ENCODE measurements at places on chromosomes 6 and 20. TPM values are rescaled to one million over a fixed set of nuclear protein-coding genes. Genes with fewer than 3 reads are reported as not detected.

The MCCD1 gene
- not detected for total RNA-seq

The TMEM217 gene
- total RNA-seq = 3.3 TPM

DNA sequence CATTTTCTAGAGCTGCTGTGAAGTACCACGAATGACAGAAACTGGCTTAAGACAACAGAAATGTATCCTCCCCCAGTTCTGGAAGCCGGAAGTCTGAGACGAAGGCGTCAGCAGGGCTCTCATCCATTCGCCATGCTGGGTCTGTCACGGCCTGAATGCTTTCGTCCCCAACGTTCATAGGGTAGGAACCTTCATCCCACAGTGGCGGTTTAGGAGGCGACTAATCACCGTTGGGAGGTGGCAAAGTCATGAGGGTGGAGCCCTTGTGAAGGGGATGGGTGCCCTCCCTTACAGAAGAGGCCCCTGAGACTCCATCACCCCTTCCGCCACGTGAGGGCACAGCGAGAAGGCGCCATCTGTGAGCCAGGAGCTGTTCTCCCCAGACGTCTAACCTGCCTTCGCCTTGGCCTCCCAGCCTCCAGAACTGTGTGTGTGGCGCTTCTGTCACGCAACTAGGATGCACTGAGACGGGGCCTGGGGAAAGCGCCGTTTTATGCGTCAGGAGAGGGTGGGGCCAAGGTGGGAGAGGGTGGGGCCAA is 250.3 kb downstream of the TTLL2 start:
- no peak for DNase-seq

GRCh38 chr6:143260857-143261256 is 189.6 kb downstream of the ADAT2 start:
- no peak for DNase-seq

- DNase-seq = no peak
Measured at GRCh38 chr20:34491226-34491931, 24.8 kb upstream of the DYNLRB1 start.

- DNase-seq = peak; percentile 97
Measured at GRCh38 chr6:44058617-44059358, 68.5 kb downstream of the MRPL14 start.

- DNase-seq = no peak
Measured at GRCh38 chr20:56249244-56249955, 868 bp downstream of the MC3R start.

- DNase-seq = no peak
Measured at GRCh38 chr6:143937668-143937970, 70.4 kb downstream of the PLAGL1 start.

GRCh38 chr6:168599118-168599494 is 158.1 kb downstream of the SMOC2 start:
- no peak for DNase-seq

- no peak for DNase-seq
Measured at GRCh38 chr20:17066902-17067301, 159.9 kb upstream of the PCSK2 start.

DNA sequence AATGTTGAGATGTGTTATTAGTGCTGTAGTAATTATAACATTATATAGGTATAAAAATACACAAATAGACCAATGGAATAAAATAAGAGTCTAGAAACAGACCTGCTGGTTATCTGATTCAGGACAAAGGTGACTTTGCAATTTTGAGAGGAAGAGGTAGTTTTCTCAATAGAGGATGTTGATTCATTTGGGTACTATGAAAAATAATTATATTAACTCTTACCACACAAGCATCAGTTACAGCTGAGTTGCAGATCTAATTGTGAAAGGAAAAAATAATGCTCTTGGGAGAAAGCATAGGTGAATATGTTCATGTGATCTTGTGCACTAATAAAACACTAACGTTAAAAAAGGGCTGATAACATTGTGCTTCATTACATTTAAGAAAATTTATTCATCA is 103.0 kb downstream of the BCKDHB start:
- no peak for DNase-seq

DNA sequence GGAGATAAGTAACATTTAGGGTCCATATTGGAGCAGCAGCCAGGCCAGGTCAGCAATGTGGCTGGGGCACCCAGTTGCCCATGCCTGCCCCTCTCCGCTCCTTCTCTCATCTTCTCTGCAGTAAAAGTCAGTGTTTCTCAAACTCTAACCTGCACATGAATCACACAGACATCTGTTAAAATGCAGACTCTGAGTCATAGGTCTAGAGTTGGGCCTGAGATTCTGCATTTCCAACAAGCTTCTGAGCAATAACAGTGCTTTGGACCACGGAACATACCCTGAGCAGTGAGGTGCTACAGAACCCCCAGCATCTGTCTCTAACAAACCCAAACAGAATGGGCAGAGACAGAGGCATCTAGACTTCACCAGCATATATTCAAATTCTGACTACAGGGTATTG is 10.1 kb downstream of the PHF10 start:
- no peak for DNase-seq
